ENCODE measurements at places on chromosomes 4 and X.

- no peak for DNase-seq
These were observed 98.9 kb downstream of the ARHGAP6 start for GRCh38 chrX:11566789-11567188.

DNA sequence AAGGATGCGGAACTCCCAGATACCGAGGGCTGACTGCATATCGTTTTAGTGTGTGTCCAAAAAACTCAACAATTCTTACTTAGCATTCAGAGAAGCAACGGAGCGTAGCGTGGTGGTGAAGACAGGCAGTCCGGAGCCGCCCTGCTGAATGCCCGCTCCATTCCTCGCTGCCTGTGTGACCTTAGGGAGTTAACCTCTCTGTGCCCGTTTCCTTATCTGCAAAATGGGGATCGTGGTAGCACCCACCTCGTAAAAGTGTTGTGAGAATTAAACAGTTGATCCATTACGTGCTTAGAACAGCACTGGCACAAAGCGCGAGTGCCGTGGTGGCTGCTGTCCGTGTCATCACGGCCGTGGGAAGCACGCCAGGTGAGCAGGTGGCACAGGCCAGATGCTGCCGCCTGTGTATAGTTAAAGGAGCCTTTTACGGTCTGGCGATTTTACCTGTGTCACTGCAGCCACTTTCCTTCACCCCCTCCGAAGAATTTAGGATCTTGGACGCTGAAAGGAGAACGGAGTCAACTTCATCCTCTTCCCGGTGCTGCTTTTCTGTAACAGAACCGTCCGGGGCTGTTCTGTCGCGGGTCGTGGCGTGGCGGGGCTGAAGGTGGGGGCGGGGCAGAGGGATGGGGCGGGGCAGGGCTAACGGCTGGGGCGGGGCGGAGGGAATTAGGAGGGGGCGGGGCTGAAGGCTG lies 885 bp downstream of the CCDC110 start:
- DNase-seq, result peak; percentile 85

- DNase-seq, result peak; percentile 81
These were observed 1.8 kb downstream of the ABCD1 start for GRCh38 chrX:153726286-153727122.

GRCh38 chr4:20251796-20252655 lies at the start of gene SLIT2:
TSS of gene SLIT2 (plus strand) at chr4:20251905. CDS start at chr4:20253816, 1,911 bp downstream.
- DNase-seq, result peak; percentile 64

- no peak for DNase-seq
These were observed 40.1 kb downstream of the WWC2 start for GRCh38 chr4:183139058-183139750.

GRCh38 chr4:140837736-140838135 lies 81.6 kb upstream of the TBC1D9 start:
- no peak for DNase-seq

GRCh38 chr4:88457307-88458103 lies 586 bp downstream of the HERC5 start:
- DNase-seq, result peak; percentile 28

GRCh38 chrX:65828599-65828998 lies 161.1 kb downstream of the MSN start:
- DNase-seq, result no peak

DNA sequence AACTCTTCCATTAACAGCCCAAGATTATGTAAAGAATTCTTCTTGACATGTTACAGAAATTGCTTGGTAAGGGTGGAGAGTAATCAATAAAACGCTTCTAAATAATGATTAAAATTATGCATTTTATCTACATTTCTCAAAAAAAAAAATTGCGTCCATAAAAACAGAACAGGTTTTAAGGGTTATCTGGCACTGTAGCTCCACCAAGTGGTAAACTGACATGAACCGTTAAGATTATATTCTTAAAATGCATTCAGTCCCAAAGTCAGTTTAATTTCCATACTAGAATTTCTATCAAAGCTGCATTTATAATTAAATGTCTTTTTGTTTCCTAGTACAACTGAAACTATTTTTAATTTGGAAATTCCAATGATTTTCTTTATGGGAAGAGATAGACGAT lies 214.0 kb upstream of the UGT8 start:
- DNase-seq, result no peak

- DNase-seq, result no peak
These were observed 780.7 kb upstream of the DIAPH2 start for GRCh38 chrX:95903975-95904374.

DNA sequence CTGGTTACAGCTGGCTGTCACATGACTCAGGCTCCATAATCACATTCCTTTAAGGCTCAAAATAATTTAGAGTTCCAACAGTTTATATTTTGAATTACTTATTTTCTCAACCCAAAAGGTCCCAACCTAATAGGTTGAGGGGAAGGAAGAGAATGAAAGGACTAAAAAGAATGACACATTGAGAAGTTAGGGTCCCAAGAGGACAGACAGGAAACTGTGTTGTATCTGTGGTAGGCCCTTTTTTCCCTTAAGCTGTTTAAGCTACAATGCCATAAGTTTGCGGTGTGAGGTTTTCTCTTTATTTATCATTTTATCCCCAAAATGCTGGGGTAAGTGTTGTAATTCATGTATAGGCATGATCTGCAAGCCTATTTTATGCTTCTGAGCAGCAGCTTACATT lies 290.2 kb downstream of the ZNF674 start:
- no peak for DNase-seq

DNA sequence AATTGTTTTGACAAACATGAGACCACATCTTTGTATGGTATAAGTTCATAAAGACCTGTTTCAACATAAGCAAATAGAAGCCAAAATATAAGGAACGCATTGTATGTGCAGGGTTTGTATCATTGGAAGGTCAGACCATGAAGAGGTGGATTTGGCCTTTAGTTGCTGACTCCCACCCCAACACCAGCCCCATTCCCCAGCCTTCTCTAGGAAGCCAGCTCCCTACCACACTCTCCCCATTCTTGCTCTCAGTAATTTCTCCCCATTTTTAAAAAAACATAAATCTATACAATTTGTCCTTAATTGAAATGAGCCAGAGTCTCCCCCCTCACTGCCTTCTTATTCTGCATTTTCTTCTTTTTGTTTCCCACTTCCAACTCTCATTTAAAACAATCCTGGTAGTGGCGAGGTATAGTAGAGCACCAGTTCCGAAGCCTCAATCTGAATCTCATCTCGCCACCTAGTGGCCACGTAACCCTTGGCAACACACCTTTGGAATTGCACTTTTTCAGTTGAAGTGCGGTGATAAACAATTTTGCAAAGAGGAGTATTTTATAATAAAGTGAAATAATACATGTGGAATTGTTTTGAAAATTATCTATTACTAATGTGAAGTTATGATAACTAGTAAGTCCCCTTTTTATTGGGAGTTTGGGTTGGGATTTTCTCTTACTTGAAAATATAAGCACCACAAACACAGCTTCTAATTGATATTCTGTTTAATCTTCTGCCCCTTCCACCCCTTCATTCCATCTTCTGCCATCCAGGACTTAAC lies 126.6 kb downstream of the ASB9 start:
- no peak for DNase-seq

GRCh38 chrX:18668071-18668835 lies 3.7 kb downstream of the RS1 start:
- DNase-seq, result no peak

DNA sequence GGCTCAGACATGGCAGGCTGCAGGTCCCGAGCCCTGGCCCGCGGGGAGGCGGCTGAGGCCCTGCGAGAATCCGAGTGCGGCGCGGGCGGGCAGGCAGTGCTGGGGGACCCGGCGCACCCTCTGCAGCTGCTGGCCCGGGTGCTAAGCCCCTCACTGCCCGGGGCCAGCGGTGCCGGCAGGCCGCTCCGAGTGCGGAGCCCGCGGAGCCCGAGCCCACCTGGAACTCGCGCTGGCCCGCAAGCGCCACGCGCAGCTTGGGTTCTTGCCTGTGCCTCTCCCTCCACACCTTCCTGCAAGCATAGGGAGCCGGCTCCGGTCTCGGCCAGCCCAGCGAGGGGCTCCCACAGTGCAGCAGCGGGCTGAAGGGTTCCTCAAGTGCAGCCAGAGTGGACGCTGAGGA lies 97.5 kb downstream of the QDPR start:
- no peak for DNase-seq

- peak; percentile 61 for DNase-seq
These were observed at the start of gene C4orf51 for GRCh38 chr4:145679991-145680455. TSS of gene C4orf51 (plus strand) at chr4:145680146. CDS start at chr4:145680204, 58 bp downstream.

DNA sequence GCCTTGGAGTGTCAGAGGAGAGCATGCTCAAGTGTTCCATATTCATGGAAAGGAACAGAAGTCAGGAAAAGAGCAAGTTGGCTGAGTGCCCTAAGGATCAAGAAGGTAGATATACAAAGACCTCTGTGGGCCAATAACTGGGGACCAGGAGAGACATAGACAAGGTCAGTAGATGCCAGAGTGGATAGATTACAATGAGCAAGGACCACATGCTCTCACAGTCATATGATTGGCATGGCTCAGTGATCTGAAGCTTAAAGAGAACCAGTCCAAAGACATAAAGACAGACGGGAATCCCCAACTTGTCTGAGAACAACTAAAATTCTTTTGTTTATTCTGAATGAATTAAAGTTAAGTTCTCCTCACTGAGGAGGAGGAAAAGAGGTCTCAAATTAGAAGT lies 289.7 kb downstream of the HS3ST1 start:
- no peak for DNase-seq

- no peak for DNase-seq
These were observed 706.6 kb downstream of the PCDH19 start for GRCh38 chrX:99703473-99703872.

- DNase-seq, result no peak
These were observed 16.5 kb downstream of the UNC5C start for GRCh38 chr4:95532305-95532704.

DNA sequence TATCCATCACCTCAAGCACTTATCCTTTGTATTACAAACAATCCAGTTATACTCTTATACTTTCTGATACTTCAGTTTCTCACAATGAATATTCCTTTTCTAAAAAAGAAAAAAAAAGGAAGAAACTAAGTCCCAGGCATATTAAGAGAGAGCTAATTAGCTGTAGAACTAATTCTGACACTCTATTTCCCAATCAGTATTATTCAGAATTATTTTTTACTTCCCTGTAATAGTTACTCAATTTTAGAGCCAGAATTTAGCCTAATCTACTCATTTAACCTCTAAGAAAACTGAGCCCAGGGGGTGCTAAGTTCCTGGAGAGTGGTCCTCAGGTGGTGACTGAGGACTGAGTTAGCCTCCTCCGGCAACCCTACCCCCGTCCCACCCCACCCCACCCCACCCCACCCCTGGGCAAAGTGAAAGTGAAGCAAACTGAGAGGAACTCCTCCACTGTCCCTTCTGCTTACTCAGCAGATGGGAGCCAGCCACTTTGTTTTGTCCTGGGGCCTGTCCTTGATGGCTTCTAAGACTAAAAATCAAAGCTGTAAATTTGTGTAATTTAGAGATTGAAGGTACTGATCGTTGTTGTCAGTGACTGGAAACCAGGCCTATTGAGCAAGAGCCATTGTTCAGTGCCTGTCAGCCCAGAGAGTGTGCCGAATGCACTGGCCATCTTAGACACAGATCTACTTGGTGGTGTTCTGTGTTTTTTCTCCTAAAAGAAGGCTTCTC lies 162.1 kb downstream of the CBR4 start:
- DNase-seq, result peak; percentile 26

DNA sequence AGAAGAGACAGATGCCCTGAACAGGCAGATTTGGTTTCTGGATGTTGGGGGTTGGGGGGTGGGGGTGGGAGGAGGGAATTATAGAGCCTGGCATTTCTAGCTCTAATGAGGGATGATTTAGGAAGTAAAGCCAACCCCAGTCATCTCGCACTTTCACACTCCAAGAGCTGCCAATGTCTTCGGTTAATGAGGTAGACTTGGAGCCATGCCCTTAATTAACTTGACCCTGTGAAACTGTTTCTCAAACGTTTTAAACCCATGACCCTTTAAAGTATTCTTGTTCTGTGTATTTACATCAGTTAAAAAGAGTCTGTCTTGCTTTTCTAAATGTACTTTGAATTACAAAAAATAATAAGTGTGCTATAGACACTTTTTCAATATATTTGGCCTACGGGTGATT lies 466.9 kb downstream of the FAT4 start:
- no peak for DNase-seq

DNA sequence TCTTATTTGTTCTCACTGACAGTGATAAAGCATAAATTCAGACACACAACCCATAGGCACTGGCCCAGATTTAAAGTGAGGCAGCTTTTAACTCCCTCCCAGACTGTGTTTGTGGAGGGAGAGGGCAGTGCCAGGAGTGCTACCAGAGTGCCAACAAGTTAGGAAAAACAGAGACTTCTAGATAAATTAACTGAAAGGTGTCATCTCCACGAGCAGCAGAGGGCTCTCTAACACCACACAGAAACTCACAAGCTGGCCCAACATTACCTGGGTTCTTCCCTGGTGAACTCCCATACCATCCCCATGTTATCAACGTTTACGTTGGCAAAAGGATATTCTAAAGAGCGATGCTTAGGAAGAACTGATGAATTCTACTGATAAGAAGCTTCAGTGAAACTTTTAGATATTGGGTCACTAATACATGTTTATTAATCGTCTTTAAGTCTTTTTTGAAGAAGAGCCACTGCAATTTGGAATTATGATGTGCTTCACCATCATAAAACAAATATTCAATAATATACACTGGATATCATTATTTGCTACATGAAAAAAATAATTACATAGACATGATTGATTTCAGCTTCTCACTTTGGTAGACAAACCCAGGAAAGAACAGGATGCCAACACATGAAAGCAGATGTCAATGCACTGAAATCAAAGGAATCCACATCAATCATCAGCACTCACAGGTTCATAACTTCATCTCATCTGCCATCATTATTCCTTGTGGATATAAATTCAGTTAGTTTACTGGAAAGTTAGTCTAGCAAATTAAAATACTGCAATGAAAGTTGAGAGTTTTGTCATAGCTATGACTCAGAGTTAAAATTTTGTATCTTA lies 121.2 kb upstream of the NAP1L5 start:
- peak; percentile 60 for DNase-seq

- no peak for DNase-seq
These were observed 50.6 kb upstream of the PHOX2B start for GRCh38 chr4:41799126-41799525.

- DNase-seq, result no peak
These were observed 107.1 kb downstream of the TMEM131L start for GRCh38 chr4:153573221-153573620.

DNA sequence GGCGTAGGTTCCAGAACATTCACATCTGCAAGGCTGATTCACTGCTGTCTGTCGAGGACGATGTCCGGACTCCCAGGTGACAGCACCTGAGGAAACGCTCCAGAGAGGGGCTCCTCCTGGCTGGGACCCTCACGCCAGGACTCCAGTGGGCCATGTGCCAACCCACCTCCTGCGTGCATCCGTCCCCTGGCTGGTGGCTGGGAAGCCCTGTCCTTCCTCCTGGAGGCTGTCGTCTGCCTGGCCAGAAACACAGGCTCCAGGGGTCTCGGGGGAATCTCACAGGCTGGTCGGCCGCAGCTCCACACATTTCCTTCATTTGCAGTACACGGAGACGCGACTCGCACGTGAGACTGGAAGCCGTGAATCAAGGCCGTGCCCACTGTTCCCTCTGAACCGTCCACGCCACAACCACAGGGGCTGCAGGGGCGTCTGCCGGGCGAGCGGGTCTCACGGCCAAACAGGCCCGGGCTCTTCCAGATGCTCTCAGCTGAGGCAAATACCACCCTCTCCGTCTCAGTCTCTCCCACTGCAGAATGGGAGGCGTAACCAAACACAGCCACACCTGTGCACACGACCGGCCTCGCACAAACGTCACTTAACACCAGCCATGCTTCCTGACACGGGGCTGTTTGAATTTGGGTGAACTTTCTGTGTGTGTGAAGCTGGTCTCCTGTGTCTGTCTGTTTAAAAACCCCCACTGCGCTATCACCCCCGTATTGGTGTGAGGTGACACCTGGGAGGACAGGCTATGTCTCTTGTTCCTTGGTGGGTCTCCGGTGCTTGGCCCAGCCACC lies 38.7 kb upstream of the MXD4 start:
- no peak for DNase-seq

Data from upper lobe of left lung (tissue), 6 donors.